Endothelial cell (in vitro differentiated cells): ENCODE measurements at places on chromosomes 5 and 9.

GRCh38 chr5:133499895-133500294 lies 112.4 kb downstream of the FSTL4 start:
- no peak for DNase-seq

- DNase-seq, result no peak
Measured at GRCh38 chr5:96816411-96816939, 8.7 kb upstream of the ERAP1 start.

- DNase-seq, result no peak
Measured at GRCh38 chr9:89502038-89502601, 4.2 kb upstream of the SEMA4D start.

DNA sequence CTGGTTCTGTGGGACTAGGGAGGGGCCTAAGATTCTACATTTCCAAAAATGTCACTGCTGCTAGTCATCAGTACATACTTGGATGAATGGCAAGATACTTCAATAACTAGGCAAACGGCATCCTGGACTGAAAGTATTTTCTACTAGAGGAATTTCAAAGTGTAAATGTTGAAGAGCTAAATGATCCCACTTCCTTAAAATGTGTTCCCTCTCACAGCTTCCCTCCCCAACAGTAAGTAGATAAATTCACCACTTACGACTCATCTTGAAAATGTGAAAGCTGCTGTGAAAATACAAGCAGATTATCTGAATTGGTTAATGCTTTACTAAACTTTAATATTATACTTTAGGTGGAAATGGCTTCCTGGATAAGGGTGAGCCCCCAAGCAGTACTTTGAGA lies 1571.5 kb upstream of the WWC1 start:
- DNase-seq, result no peak

DNA sequence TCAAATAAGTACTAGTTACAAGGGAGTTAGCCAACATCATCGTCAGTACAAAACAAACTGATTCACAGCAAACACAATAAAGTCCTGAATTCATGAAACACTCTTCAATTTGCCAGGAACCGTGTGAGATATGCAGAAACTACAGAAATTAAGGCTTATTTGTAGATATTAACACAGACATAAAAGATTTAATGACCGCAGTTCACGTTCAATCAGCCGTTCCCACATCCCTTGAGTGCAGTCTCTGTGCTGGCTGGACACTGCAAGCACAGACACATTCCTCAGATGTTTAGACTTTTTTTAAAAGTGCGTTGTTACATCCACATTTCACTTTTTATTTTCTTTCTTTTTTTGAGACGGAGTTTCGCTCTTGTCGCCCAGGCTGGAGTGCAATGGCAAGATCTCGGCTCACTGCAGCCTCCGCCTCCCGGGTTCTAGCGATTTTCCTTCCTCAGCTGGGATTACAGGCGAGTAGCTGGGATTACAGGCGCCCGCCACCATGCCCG lies 566 bp upstream of the CEP78 start:
- no peak for DNase-seq

GRCh38 chr5:107485184-107485583 lies 185.6 kb downstream of the EFNA5 start:
- DNase-seq, result no peak

DNA sequence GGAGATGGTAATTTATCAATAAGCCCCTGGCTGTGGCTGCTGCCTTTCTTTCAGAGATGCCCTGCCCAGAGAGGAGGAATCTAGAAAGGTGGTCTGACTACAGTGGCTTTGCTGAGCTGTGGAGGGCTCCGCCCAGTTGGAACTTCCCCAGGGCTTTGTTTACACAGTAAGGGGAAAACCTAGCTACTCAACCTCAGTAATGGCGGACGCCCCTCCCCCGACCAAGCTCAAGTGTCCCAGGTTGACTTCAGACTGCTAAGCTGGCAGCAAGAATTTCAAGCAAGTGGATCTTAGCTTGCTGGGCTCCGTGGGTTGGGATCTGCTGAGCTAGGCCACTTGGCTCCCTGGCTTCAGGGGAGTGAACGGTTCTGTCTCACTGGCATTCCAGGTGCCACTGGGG lies 865.4 kb upstream of the ACO1 start:
- DNase-seq, result no peak

DNA sequence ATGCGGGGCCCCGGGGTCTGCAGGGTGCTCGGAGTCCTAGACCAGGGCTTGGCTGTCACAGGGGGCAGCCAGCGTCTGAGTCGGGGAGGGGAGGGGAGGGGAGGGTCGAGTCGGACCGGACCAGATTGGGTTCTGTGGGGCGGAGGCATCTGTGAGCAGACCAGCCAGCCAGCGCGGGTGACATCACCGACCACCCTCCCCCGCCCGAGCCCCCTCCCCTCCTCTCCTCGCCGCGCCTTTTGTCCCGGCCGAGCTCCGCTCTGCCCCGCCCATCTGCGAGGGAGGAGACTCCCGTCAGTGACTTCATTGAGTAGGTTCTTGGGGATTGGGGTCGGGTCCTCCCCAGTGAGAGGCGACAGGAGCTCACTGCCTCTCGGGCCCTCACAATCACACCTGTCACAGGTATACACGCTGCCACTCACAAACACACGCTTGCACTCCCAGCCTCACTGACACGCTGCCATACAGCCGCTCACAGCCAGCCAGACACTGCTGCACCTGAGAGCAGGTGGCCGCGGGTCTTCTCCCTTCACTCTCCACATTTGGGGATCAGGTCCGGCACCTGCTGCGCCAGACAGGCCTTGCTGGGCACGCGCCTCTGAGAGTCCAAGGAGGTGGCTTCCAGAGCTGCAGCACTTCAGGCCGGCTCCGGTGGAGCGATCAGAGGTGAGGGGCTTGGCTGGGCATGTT lies 546 bp downstream of the DNAJB5 start:
- DNase-seq, result peak; percentile 74

- no peak for DNase-seq
Measured at GRCh38 chr5:132475987-132476875, 14.3 kb downstream of the IRF1 start.

- no peak for DNase-seq
Measured at GRCh38 chr5:32942225-32942989, 231.3 kb downstream of the NPR3 start.

DNA sequence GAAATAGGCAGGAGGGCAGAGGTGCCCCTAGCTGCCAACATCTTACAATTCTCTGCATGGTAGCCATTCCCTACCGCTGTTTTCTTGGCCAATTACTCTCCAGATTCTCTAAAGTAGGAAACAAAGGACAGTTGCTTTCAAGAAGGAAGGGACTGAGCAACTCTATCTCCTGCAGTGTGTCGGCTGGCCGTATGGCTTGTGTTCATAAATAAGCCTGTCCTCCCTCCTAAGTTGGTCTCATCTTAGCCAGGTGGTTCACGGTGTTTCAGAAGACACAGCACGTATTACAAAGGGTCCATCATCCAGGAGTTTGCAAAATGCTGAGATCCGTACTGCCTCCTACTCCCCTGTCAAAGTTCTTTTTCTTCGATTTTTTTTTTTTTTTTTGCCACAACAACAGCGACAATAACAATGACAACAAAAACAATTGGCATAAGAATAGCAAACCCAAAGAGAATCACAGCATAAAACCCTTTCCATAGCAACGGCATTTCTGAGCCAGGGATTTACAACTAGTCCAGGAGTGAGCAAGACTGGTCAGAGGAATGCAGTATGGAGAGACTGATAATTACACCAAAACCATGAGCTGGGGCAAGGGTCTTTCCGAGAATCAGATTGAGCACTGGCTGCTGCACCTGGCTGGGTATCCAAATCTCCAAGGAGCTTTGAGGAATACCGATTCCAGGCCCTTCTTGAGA lies 212.8 kb downstream of the SLIT3 start:
- DNase-seq, result no peak

DNA sequence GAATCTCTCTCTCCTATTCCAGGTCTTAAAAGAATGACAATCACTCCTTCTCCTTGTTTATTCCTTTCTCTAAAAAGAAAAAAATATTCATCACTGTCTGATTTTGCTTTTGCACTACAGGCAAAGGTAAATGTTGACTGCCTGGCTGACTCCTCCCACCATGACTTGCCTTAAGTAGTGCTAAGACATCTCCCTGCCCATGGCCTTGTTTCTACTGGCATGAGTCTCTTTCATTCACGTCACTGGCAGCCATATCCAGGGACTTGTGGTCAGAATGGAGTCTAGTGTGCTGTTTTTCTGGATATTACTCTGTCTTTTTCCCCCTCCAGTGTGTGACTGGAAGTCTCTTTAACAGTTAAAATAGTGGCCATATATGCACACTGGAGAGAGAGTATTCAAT lies 522.9 kb upstream of the DAB2 start:
- no peak for DNase-seq

DNA sequence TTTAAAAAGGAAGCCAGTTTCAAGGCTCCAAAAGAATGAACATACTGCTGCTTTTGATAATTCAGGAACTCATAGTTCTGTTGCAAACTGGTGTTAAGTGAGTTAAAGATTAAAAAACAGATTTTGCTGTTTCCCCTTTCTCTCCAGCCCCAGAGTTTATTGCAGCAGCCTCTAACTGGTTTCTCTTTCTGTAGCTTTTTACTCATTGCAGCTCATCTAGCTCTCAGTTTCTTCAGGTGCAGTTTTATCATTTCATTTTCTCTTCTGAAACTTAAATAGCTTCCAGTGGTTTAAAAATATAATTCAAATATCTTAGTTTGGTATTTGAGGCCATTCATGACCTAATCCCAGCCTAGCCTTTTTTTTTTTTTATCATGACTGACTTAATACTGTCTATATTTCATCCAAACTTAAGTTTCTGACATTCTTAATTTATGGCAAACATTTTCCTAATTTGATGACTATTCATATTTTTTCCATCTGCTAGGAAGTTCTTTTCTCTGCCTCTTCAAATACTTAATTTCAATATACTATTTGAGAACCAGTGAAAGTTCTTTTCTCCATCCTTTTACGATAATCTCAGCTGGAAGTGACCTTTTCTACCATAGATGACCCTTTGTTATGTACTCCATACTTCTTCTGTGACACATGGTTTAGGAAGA lies 252.7 kb upstream of the GRIA1 start:
- no peak for DNase-seq

DNA sequence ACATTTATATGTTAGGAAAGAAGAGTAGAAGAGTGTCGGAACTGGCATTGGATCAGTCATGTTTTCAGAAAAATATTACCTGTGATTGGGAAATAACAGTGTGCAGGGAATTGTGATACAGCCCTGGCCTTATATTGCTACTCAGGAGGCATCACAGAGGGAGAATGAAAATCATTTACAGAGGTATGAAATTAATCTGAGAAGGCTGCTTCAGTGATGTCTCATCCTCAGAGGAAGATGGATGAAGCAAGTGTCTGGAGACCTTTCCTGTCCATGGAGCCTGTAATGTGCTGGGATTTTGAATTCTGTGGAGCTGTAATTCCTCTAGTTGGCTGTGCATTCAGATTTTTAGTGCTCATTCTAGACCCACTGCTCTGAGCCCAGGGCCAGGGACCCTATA lies 3.8 kb downstream of the ACTBL2 start:
- DNase-seq, result no peak

DNA sequence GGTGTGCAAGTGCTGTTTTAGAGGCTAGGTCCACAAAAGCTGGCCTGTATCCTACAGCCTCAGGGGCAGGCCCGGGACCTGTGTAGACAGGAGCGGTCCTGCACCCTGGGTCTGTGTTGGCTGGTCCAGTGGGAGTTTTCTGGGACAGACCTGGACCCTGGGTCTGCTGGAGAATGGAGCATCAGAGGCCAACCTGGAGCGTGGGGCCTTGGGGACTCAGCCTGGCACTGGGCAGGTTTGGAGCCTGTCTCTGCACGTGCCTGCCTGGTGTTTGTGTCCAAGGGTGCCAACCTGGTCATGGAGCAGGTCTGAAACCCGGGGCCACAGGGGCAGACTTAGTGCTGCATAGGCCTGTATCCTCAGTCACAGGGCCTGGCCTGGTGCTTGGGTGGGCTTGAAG lies 45.8 kb downstream of the SRFBP1 start:
- DNase-seq, result no peak

DNA sequence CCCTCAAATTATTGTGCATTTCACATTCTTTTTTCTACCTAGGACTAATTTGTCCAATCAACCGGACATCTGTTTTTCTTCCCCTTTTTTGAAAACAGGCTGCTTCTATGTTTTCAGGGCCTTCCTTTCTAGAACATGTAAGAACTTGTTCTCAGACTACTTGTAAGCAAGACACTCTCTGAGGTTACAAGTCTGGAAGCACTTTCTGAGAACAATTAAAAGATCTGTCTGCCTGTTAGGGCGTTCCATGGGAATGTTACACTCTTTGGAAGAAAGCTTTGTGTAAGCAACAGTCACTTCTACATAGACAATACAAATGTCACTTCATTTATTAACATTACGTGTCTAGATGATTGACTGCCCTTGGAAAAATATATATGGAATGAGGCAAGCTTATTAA lies 50.9 kb upstream of the HSPB3 start:
- DNase-seq, result no peak

DNA sequence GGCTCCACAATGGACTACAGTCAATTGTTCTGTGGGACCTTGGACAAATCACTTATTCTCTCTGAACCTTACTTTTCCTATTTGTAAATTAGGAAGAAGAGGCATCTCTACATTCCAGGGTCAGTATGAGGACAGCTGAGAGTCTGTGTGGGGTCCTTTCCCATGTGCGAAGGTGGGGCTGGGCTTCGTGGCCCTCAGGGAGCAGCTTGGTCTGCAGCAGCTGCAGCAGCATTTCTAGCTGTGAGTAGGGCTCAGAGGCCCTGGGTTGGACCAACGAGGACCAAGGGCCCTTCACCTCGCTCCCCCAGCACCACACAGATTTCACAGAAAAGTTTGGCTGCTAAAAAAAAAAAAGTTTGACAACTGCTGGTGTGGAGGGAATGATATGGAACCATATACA lies 9.4 kb upstream of the DDX41 start:
- DNase-seq, result no peak
